ENCODE measurements at places on chromosomes 6 and 20.

DNA sequence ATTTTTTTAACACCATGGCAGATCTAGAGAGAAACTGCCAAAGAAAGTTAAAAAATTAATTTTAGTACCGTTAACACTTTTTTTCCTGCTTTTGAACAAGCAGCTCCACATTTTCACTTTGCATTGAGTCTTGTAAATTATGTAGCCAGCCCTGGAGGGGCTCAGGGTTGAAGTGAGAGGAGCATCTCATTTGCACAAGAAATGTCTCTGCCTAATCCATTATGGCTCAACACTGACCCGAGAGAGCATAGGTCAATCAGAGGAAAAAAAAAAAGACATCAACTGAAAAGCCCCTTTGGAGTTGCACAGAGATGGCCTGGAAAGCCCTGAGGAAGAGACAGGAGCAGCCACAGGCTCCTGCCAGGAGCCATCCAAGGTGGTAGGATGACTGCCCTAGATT lies 4.3 kb upstream of the SLPI start:
- DNase-seq: no peak

DNA sequence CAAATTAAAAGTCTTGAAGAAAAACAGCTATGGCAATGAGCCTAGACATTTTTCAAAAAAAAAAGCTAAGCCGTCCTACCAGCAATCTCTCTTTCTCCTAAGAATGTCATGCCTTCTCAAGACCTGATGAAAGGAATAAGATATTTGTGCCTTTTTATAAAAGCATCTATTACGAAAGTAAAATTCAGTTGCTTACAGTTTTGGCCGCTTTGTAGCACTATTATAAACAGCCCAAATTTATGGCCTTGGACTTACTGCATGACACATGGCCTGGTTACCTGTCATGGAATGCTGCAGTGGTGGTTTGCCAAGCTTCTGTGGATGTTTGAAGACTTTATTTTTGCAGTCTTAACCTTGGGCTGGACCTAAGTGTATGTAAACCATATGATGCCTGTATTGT lies 22.2 kb upstream of the VAPB start:
- DNase-seq: no peak

GRCh38 chr6:12297363-12298016 lies 7.3 kb downstream of the EDN1 start:
- no peak for DNase-seq

GRCh38 chr20:63573647-63574131 lies 350 bp downstream of the HELZ2 start:
- no peak for DNase-seq

DNA sequence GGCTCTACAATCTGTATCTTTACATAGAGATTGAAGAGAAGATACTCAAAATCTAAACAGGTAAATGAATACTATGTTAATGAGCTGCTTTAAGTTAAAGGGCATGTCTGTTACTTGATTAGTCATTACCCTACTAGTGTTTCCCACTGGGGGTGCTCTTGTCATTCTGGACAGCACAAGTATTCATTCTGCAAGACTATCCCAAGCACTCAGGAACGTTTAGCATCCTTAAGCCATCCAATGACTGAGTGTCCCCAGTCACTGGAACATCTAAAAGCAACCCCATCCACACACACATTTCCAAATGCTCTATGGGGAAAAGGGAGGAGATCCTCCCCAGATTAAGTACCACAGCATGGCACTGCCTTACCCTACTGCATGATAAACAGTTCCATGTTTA lies 25.7 kb downstream of the EZR start:
- DNase-seq: no peak

GRCh38 chr6:112877134-112878100 lies 530.3 kb downstream of the RFPL4B start:
- no peak for DNase-seq

DNA sequence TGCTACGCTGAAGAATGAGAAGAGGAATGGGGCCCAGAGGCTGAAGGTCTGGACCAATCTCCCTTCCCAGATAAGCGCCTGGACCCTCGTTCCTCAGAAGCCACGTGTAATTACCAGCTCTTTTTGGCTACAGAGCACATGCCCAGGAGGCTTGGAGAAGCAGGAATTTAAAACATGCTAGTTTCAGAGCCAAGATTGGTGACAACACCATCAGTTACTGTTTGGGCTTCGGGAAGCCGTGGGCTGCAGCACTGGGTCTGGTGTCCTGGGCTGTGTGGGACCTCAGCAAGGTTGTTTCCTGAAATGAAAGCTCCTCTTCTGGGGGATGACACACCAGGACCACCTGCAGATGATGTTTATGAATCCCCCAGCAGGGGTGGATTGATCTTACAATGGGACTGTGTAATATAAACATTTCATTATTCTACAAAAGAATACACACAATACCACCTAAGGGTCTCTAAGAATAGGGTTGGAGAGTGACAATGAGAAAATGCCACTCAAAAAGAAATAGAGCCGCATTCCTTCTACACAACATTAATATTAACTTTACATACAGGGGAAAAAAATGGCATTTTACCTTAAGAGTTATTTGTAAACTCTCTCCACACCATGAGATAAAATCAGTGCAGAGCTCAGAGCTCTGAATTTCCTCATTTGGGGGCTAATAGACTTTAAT lies 207.8 kb upstream of the FOXQ1 start:
- DNase-seq: no peak

GRCh38 chr6:149254253-149254652 lies 63.3 kb upstream of the TAB2 start:
- DNase-seq: no peak

GRCh38 chr6:84777888-84778287 lies 13.5 kb upstream of the TBX18 start:
- DNase-seq: no peak

DNA sequence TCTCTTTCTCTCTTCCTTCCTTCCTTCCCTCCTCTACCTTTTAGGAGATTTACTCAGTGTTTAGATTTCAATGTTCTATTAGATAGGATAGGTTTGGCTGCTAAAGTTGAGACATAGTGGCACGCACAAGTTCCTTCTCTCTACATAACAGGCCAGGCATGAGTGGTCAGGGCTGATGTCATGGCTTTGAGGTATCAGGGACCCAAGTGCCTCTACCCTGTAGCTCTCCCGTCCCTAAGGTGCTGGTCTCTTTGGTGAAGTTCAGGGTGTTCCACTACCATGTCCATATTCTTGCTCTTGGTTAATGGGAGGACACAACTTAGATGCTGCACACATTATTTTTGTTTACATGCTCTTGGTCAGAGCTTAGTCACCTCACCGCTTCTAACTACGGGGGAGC lies 245.3 kb downstream of the QKI start:
- DNase-seq: no peak

DNA sequence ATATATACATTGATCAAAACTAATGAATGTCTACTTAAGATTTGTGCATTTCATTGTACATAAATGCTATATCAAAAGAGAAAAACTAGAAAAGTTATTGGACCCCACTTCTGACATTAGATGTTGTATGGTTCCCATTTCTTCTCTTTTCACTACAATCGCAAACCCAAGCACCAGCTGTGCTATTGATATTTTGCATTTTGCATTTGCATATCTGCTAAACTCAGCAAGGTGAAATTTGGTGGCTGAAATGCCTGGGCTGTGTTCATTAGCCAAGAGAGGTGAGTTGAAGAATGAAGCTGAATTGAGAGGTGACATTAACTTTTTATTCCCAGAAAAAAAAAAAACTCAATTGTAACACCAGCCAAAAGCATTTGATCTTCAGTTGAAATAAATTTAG lies 232.1 kb upstream of the TENT5A start:
- no peak for DNase-seq

DNA sequence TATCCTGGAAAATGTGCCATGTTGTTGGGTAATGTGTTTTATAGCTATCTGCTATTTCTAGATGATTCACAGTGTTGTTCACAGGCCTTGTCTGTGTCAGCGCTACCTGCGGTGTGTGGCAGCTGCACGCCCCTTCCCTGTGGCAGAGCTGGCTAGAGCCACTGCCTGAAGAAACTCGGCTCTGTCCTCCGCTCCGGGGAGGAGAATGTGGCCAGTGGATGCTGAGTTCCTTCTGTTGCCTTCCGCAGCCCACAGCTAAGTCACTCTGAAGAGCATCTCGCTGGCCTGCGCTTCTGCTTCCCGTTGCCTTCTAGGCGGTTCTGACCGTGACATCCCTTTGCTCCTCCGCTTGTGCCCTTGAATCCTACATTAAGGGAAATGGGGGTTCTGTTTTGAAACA lies 135.1 kb downstream of the PLG start:
- DNase-seq: no peak

DNA sequence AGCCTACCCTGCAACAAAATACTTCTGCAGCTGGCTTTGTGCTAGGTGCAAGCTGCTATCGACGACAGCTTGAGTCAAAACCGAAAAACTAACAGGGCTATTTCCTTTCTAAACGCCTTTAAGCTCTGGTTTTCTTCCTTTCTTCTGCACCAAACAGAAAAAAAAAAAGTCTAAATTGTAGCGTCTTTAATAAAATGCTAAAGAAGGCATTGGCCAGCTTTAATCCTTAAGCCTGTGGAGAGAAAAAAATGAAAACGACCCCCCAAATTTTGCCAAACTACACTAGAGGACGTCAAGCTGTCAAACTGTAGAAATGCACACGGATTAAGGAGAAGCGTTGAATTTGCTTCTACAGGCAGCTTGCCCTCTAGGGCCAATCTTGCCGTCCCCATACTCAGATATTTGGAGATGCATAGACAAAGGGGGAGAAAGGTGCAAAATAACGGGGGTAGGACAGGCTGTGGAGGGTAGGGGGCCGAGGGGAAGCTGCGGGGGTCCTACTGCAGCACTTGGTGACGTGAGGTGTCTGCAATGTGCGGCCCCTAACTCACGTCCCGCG lies 1.4 kb upstream of the NRN1 start:
- no peak for DNase-seq

- no peak for DNase-seq
These were observed 45.3 kb upstream of the ZNF184 start for GRCh38 chr6:27517928-27518787.

- no peak for DNase-seq
These were observed 401 bp upstream of the PHF3 start for GRCh38 chr6:63635215-63635587.

- no peak for DNase-seq
These were observed 66.4 kb downstream of the AFDN start for GRCh38 chr6:167892835-167893815.

DNA sequence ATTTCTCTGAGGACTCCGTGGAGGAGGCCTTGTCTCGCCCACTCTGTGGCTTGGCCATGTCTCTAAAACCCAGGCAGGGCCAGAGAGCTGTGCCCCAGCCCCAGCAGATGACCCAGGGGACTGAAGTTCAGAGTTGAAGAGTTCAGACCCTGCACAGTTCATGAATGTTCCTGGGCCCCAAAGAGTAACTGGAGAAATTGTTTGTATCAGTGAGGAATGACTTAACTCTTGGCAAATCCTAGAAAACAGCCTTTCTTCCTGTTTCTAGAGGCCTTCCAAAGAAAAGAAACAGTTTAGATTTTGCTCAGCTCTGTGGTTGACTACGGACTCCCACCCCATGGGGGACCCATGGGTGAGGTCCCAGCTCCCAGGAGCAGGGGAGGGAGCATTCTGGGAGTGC lies 62.1 kb upstream of the EYA2 start:
- DNase-seq: no peak

DNA sequence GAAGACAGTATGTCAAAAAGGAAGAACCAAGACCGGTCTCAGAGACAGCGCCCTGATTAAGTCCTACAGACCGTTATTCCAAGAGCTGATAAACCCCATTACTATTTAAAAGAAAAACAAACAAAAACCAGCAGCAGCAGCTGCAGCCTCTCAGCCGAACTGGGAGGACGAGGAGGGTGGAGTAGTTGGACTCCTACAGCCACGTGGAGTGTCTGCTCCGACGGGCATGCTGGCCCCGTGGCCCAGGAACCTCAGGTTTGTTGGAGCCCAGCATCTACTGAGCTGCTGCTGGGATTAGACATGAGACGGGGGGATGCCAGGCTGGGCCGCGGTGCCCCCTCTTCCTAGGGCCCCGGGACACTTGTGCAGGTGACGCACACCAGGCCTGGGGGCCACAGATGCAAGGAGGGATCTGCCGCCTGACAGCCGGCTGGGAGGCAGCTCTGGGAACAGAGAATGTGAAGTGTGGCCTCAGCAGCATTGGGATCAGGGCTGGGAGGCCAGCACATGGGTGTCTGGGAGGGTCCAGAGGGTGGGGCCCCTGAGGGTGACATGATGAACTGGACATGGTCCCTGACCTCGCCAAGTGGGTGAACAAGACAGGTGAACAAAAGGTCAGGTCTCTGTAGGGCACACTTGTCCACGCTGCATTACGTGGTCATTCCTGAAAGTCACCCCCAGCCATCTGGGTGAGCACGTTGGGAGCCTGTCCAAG lies 2.9 kb upstream of the ZBTB46 start:
- no peak for DNase-seq

DNA sequence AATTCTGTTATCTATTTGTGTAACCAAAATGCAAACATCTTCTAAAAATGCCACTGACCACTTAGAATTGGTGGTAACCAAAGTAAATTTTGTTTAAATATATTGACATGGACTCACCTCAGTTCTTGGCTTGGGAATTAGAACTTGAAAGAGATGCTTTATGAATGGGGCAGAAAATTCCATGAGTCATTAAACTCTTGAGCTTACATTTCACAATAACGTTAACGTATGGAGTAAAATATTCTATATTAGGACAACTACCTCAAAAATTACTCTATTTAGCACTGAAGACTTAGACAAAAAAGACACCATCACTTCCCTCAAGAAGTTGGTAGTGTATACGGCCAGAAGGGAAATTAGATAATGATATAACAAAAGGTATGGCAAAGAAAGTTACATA lies 752.2 kb upstream of the MARCKS start:
- DNase-seq: no peak

DNA sequence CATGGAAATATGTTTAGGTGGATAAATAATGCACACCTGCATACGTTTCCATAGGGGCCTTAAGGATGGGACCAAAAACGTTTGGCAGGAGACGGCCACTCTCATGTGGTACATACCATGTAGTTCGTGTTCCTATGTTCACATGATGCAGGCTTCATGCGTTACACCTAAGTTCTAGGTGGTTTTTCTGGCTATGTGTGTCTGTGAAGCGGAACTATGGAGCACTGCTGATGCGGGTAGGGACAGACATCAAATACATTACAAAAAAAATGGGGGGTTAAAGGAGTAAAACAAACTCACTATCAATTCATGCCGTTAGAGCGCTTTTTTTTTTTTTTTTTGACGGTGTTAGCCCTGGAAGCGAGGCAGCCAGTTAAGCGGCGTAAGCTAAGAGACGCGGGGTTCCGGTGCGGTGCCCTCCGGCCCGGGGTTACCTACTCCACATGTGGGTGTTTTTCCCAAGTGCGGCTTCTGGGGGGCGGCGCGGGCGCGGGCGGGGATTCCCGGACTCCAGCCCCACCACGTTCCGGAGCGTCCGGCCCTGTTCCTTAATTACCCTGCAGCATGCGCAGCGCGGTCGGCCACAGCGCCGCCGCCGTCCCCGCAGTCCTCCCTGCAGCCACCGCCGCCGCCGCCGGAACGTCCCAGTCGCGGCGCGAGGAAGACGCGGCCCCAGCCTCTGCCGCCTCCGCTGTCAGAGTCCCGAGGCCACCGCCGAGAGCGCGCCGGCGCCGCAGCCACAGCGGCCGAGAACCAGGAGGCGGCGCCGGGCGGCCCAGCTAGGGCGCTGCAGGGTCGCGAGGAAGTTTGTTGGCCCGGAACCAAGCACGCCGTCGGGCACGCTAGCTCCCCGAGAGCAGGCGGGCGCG lies 648 bp downstream of the COL19A1 start:
- peak; percentile 76 for DNase-seq

All from right forelimb (tissue), 1 donor.